ENCODE measurements at places on chromosomes 1 and 21. TPM values are rescaled to one million over a fixed set of nuclear protein-coding genes. Genes with fewer than 3 reads are reported as not detected.
A peak's percentile ranks its signal among the peaks of the same experiment; 100 is the strongest.

MAP3K7CL gene
- total RNA-seq = 3.9 TPM

GRCh38 chr1:40954626-40955025 is 24.9 kb upstream of the CTPS1 start:
- no peak for DNase-seq

SLC25A33 gene
- total RNA-seq = 7.5 TPM

GRCh38 chr1:226951286-226952117 is 11.4 kb downstream of the COQ8A start:
- peak; percentile 14 for DNase-seq

DNA sequence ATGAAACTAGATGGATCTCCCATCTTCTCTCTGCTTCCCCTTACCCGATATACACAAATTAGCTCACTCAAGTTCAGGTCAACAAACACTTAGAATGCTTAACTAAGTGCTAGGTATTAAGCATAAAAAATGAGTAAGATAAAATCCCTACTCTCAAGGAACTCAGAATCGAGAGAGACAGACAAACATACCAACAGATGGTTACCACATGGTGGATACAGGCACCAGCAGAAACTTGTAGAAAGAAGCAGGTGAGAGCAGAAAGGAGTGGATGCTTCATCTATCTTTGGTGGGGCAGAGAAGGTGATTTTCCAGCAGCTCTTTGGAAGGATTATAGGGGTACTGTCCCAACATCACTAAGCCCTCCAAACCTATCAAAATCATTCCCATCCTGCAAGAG is 32.2 kb downstream of the C8B start:
- no peak for DNase-seq

DNA sequence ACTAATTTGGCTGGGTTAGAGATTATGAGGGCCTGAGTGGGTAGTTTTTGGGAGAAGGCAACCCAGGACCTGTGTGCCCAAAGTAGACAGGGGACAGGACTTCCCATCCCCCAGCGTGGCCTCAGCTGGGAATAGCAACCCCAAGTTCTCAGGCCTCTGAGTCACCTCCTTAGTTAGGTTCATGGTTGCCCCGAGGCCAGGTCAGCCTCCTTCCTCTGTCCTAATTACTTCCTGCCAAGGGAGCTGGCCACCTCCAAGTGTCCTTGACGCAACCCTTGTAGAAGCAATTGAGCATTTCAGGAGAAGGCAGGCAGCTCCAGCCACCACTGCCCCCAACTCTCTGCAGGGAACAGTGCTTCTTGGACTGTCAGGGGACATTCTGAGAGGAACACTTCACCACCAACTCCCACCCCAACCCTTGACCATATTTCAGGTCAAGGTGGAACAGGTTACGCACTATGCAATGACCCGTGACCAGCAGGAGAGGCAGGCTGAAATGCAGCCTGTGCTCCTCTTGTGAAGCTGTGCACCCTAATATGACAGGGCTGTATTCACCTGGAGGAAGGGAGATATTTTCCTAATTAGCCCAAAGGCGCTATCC is 5.1 kb upstream of the NT5C1A start:
- DNase-seq = no peak

- DNase-seq = no peak
Measured at GRCh38 chr1:209769971-209770370, 14.1 kb downstream of the TRAF3IP3 start.

GRCh38 chr1:246537441-246537840 is 28.6 kb downstream of the TFB2M start:
- DNase-seq = peak; percentile 8

HPCAL4 gene
- total RNA-seq = not detected

DNA sequence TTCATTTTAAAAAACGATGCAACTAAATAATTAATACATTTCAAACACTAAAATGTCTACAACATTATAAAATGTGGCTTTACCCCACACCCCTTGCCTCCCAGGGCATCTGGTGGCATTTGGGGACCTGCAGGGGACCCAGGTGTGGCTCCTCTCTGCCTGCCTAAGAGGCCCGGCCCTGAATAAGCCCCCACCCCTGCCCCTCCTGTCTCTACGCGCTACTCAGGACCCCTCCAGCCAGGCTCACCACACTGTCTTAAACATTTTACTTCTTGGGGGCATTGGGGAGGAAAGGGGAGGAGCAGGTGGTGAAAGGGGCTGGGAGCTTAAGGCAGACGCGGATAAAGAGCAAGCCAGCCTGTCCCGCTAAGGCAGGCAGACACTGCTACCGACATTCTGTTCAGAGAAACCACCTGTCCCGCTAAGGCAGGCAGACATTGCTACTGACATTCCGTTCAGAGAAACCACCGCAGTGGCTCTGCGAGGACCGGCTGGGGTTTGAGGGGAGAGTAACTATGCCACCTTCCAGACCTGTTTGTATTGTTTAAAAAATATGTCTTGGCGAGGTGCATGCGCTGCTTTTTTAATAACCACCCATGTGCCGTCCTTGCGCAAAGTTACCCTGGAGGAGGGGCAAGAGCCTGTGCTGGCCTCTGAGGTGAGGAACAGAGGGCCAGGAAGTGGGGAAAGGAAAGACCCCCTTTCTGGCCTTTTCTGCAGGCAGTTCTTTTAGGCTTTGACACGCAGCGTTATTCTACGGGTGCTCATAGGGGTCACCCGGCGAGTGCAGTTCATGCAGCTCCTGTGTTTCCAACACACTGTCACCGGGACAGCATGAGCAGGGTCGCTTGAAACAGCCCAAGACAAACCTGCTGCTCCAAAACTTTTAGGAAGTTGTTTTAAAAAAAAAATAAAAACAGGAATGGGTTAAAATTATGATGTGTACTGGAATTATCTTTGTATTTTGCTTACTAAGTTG is 51.3 kb upstream of the RIPK4 start:
- peak; percentile 77 for DNase-seq

DNA sequence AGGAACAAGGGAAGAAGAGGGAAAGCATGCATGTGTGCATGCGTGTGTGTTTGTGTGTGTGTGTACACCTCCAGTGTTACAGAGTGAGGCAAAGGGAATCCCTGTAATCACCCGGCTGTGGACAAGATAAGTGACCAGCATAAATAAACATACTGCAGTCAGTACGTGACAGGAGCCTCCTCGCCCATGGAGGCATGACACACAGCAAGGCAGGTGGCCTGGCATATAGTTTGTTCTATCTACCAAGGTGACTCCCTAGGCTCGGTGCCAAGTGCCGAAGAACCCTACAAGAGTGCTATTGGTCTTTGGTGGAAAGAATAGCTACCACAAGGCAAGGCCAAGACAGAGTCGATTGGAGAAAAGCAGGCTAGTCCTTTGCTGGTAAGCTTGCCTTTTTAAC is 31.7 kb upstream of the HEATR1 start:
- no peak for DNase-seq

DNA sequence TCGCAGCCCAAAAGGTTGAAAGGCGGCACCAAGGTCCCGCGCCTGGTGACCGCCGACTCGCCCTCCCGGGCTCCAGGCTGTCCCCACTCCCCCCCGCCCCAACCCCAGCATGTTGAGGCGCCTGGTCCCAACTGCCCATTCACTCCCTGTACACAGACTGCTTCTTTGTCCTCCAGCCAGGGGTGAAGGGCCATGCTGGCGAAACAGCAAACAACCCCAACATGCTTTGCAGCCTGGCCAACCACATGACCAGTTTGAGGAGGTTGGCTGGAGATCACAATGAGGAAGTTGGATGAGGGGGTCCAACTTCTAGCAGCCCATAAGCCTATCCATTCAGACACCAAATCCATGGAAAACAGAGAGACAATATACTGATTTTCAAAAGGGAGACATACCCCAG is 13.5 kb downstream of the PDE9A start:
- no peak for DNase-seq

EPHB2 gene
- total RNA-seq = 5.7 TPM

LDLRAD1 gene
- total RNA-seq = not detected

DNA sequence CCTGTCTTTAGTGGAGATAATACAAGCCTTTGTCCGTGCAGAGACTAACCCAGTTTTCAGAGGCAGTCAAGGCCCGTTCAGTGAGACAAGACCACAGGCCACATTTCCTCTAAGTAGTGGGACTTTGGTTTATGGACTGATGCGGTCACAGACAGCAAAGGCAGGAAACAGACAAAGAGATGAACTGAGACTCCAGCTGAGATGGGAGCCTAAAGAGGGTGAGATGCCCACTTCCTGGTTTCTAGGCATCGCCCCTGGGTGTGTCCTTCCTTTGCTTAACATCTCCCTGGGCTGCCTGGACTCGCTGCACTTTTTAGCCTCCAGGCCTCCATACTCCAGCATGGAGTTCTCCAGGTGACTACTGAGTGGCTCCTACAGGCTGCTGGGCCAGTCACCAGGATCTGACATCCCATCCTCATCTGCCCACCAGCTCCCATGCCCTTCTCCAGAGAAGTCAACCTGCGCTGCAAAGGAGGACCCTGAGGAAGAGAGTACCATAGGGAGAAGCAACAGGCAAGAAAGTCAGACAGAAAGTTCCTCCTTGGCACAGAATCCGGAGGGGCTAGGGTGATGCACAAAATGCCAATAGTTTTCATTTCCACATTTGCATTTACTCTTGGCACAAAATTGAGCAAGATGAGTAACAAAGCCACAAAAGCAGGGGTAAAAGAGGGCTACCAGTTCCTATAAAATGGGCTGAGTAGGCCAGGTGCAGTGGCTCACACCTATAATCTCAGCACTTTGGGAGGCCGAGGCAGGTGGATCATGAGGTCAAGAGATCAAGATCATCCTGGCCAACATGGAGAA is 15.1 kb downstream of the THEMIS2 start:
- peak; percentile 35 for DNase-seq

MTARC2 gene
- 45.2 TPM for total RNA-seq

GRCh38 chr1:161733526-161733925 is 12.2 kb downstream of the FCRLB start:
- no peak for DNase-seq

GRCh38 chr1:169860187-169860586 is 33.5 kb downstream of the SCYL3 start:
- no peak for DNase-seq

DNA sequence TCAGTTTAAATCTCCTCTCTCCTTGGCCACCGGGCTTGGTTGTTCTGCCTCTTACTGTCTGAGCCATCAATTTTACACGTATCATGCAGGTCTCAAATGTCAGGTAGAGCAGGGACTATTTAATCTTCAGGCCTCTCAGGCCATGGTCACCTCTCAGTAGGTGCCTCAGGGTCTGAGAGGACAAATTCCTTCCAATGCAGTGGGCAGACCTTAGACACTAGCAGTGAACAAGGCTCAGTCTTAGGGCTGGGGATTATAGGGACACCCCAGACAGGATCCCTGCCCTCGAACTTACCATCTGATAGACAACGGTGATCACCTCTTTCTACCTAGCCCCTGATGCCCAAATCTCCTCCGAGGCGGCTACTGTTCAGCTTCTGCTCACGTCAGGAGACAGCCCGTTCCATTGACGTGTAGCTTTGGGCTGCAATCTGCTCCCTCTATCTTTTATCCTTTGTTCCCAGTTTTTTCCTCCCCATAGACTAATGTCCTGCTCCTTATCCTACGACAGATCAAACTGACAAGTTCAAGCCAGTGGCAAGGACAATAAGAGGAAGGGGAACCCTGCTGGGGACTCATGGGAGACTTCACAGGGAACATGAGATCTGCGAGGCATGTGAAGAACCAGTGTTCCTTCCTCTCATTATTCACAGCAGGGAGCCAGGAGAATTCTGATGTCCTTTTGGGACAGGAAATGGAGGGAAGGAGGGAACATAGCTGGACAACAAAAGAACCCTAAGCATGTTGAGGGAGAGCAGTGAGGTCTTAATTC is 1.4 kb upstream of the MYOG start:
- DNase-seq = no peak

DNA sequence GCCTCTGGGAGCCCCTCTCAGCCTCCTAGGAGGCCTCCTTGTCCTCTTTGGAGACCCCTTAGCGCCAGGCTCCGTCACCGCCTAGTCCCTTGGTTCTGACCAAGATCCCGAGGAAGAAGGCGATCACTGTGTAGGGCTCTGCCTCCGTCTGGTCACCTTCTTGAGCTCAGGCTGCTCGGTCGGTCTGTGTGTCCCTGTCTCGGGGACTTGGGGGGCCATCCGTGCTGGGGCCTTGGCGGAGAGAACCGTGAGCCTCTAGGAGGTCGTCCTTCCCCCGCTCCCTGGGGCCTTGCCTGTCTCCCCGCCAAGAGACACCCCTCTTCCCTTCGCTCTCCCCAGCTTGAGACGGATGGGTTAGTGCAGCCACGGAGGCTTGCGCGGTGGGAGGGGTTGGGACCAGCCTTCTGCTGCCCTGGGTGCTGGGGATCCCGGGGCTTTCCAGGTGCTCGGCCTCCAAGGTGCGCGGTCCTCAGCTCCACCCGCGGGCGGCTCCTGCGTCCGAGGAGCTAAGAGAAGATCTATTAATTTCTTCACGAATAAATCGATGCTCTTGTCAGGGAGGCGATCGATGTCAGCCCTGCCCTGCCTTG is 701 bp upstream of the INSRR start:
- DNase-seq = no peak

DNA sequence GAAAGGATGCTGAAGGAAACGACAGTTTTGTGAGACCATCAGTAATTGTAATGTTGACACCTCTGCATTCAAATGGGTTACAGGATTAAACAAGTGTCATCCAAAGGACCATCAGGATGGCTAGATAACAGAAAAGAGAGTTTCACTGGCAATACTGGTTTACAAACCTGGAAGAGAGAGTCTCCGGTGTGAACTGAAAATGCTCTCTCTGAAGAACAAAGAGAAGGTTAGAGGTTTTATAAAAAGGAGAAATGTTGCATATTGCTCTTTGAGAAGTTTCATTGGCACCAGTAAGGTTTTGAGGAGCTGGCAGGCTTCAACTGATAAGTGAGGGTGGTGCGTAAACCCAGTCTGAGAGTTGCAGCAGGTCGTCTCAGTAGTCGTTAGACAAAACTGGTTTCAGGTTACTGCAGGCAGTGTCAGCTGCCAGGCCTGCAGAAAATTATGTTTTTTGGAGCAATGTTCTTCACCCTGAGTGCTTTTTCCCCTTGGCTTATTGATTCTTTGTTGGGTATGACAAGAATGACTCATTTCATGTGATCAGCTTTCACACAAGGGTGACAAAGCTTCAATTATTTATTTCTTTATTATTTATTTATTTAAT is 42.2 kb downstream of the KCNK1 start:
- no peak for DNase-seq

- DNase-seq = no peak
Measured at GRCh38 chr1:65372557-65372956, 47.9 kb upstream of the LEPR start.

DNA sequence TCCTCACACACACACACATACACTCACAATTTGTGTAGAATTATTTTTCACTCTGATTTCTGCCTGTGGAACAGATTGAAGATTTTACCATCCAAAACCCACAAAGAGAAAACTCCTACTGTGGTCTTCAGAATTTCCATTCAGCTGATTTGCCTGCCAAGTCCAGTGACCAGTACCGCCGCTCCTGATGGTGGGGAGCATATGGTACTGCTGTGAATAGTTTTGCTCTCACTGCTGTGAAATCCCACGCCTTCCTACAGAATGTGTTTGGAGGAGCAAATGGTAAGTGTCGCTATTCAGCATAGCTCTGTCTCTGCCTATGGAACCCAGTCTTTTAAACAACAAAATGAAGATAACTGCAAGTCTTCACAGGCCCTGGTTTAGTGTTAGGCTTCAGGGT is 629.5 kb downstream of the LMO4 start:
- no peak for DNase-seq

NBPF4 gene
- total RNA-seq = not detected

SLAMF6 gene
- 1.2 TPM for total RNA-seq
